GM23248 (cell line): ENCODE measurements at places on chromosomes 6 and 20.
A peak's percentile ranks its signal among the peaks of the same experiment; 100 is the strongest.

DNA sequence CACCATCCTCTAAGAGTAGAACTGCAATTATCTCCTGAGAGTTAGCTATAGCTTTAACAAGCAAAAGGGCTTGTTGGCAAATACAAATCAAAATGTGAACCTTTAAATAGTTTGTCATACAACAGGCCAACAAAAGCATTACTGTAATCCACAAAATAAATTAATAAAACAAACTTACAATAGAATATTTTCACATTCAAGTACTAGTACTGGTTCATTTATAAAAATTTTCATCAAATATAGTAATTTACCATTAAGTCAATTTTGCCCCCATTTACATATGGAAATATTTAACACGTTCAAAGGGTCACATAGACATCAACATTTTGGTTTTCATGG lies 9.4 kb downstream of the RBM39 start:
- DNase-seq, result no peak

DNA sequence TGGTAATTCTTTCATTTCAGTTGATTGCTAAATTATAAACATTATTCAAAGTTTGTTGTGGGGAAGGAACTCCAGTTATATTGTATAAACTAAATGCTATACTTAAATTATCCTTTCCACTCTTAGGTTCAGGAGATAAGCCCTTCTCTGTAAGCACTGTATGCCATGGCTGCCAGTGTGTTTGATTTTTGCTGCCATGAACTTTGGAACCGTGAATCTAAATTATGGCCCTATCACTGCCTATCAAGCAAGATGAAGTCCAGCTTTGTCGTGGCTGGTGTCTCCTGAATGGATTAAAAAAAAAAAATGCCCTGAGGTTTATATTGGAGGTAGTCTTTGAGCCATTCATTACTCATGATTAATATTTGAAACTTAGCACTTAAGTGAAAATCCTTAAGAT lies 44.7 kb downstream of the CDC5L start:
- no peak for DNase-seq

DNA sequence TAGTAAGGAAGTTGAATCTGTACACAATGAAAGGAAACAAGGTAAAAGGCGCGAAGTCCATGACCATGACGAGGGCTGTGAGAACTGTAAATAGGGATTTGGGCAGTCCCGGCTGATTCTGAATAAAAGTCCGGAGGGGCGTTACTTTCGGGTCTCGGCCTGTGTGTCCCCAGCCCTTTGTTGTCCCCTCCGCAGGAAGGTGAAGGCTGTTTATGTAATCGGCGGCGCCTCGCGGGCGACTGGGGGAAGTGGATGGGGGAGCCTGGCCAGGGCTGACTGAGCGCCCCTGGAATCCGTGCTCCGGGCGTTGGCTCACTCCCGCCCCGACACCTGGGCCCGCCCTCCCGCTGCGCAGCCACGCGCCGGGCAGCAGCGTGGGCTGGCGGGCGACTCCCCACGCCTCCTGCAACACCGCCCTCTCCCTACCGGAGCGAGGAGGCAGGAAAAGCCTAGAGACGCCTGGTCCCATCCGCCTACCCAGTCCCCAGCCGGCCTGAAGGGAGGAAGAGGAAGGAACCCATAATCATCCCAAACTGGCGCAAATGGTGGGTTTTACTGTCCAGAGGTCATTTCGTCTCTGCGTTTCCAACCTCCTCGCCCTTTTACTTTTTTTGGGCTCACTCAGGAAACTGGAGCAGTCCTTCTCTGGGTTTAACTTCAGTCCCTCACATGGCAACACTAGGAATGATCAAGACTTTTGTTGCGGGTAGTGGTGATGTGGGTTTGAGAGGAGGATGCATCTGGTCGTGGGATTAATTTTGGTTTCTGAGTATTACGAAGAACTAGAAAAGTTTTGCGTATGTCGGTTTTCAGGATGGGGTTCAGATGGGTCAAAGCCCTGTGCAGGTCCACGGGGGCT lies 12.1 kb downstream of the TRIM31 start:
- peak; percentile 50 for DNase-seq

GRCh38 chr6:118771253-118771652 lies 119.9 kb upstream of the CEP85L start:
- DNase-seq, result no peak

DNA sequence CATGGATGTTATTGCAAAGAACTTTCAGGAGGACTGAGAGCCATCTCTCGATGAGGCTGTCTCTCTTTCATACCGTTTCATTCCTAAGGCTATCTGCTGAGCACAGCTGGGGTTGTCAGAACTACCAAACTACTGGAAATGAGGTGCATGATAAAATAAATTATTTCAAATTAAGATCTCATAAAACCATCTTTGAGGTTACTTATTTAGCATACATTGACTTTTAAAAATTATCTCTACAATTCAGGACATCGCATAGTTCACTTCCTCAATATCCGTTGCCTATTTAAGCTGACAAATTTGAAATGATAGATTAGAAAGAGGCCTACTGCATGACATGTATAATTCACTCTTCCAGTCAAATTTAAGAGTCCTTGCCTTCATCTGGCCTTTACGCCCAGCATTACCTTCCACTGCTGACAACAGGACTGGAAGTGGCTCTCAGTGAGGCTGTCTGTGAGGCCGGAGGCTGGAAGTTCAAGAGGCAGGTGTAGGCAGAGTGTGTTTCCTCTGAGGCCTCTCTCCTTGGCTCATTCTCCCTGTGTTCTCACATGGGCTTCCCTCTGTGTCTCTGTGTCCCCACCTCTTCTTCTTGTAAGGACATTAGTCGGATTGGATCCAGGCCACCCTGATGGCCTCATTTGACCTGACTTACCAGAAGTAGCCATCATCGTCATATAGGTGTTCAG lies 12.8 kb upstream of the DUSP22 start:
- no peak for DNase-seq

- no peak for DNase-seq
Measured at GRCh38 chr20:52746190-52746589, 226.0 kb upstream of the TSHZ2 start.

- DNase-seq, result peak; percentile 15
Measured at GRCh38 chr20:16844406-16844805, 96.2 kb downstream of the OTOR start.

- peak; percentile 26 for DNase-seq
Measured at GRCh38 chr20:20009784-20010253, 7.3 kb upstream of the NAA20 start.

DNA sequence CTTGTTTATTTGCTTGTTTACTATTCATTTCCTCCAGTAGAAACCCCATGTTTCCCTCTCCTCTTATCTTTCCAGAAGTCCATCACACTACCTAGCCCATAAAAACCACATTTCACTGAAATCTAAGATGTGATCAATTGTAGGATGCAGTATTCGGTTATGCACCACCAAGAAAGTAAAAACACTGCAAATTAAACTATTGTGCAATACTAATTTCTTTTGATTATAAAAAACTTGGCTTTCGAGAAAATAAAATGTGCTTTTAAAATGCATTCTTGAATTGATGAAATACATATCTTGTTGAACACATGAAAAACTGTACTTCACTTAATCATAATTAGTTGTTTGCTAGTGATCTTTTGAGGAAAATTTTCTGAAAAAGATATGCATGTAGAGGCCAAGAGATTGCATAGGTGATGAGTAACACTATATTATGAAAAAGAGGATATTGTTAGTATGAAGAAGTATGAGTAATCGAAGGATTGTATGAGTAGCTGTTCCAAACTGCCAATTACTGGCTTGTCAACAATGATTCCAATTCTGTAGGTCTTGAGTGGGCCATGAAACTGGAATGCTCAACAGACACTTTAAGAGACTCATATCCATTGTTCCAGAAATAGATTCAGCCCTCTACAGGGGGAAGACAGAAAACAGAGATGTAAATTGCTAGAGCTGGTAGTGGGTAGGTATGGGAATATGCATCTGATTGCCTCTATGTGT lies 79.7 kb downstream of the RNF217 start:
- DNase-seq, result peak; percentile 73

GRCh38 chr6:153092082-153093013 lies 38.7 kb downstream of the RGS17 start:
- DNase-seq, result peak; percentile 81

DNA sequence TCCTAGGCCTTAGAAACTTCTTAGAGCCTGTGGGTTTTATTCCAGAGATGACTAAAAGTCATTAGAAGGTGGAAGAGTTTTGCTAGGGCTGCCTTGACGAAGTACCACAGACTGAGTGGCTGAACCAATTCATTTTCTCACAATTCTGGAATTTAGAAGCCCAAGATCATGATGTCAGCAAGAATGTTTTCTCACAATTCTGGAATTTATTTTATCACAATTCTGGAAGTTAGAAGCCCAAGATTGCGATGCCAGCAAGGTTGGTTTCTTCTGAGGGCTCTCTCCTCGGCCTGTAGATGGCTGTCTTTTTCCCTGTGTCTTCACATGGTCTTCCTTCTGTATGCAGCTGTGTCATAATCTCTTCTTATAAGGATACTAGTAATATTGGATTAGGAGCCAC lies 672.9 kb upstream of the MARCKS start:
- DNase-seq, result peak; percentile 95

- no peak for DNase-seq
Measured at GRCh38 chr6:34519971-34520644, 36.0 kb downstream of the SPDEF start.

GRCh38 chr20:57655809-57656155 lies 35.6 kb upstream of the ZBP1 start:
- no peak for DNase-seq

DNA sequence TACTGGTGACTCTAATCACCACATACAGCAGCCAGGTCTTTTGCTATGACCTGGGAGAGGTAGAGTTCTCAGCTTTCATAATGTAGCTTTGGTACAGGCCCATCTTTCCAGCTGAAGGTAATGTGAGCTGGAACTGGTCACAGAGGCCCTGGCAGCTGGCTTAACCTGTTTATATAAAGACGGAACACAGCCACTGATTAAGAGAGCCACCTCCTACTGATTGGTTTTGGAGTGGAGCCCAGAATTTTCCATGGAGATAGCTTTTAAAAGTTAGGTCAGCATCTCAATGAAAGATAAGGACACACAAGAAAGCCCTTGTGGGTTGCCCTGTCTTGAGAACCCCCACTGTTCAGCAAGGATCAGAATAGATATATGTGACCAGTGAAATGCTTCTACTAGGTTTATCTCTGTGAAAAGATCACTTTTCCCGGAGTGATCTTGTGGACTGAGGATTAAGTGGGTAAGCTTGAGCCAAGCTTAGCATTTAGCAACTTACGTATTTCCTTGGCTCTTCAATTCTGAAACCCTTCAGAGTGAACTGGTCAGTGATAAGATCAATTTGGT lies 213.7 kb upstream of the CITED2 start:
- peak; percentile 33 for DNase-seq

GRCh38 chr6:158496700-158497099 lies 63.2 kb upstream of the TMEM181 start:
- DNase-seq, result no peak

GRCh38 chr6:134235937-134236751 lies 81.8 kb downstream of the SGK1 start:
- DNase-seq, result peak; percentile 76

DNA sequence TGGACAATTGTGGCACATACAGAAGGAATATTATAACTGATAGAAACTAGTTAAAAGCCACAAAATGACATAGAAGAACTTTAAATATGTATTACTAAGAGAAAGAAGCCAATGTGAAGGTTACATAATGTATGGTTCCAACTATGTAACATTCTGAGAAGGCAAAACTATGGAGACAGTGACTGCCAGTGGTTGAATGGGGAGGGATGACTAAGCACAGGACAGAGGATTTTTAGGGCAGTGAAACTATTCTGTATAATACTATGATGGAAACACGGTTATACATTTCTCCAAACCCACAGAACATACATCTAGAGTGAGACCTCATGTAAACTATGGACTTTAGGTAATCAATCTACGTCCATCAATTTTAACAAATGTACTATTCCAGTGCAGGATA lies 22.4 kb downstream of the SYNCRIP start:
- DNase-seq, result peak; percentile 61

DNA sequence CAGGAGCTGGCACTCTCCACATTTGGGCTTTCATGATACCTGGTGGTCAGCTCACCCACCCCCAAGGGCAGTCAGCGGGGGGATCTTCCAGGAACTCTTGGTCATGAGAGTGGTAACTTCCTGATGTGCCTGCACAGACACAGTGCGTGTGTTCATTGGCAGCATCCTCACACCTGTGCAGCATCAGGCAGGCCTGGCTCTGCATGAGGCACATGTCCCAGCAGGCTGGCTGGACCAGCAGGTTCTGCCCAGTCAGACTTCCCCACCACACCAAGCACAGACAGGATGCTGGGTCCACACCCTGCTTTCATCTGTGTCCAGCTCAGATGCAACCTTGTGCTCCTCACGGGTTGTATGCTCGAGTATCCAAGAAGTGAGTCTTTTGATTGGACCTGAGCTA lies 15.7 kb upstream of the UNC93A start:
- DNase-seq, result no peak

- no peak for DNase-seq
Measured at GRCh38 chr6:16803294-16804200, 42.3 kb upstream of the ATXN1 start.

- DNase-seq, result peak; percentile 40
Measured at GRCh38 chr6:18406955-18407749, 20.0 kb downstream of the RNF144B start.

- no peak for DNase-seq
Measured at GRCh38 chr6:72938104-72938503, 287.2 kb downstream of the KHDC1L start.

GRCh38 chr20:17023036-17023435 lies 203.8 kb upstream of the PCSK2 start:
- DNase-seq, result no peak

DNA sequence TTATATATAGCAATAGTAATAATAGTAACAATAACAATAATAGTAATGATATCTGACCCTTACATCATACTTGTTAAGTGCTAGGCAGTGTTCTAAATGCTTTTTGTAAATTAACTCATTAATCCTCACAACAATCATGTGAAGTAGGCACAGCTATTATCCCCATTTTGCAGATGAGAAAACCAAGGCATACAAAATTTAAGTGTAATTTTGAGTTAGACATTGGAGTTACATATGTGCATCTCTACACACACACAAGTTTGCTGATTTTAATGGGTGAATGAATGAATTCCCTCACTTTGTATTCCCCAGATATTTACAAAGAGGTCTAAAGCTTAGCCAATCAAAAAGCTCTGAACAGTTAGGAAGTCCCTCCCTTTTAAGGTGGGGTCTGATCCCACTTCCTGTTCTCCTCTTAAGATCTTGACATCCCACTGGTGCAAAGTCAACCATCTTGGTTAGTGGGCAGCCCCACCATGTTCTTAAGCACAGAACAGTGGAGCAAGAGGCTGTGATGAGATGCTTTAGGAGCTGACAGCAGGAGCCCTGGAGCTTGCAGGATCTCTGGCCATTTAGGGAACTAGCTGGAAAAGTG lies 85.3 kb upstream of the FOXP4 start:
- no peak for DNase-seq

DNA sequence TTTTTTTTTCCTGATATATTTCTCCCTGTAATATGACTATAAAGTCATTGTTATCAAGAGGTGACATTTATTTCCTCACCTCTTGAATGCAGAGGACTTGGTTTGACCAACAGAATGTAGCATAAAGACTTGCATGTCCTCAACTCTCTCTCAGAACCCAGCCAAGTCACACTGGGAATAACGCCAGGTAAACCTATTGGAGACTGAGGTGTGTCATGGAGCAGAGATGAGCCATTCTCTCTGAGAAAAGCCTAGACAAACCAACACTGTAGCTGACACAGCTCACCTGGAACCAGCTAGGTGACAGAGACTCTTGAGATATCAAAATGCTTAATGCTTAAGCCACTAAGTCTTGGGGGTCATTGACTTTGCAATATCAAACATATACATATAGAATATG lies 533.6 kb downstream of the HAO1 start:
- DNase-seq, result no peak
